ENCODE measurements at places on chromosomes 12 and 14. TPM values are rescaled to one million over a fixed set of nuclear protein-coding genes. Genes with fewer than 3 reads are reported as not detected.

LRP1 gene
- 222 TPM for total RNA-seq

PARPBP gene
- 10.1 TPM for total RNA-seq

PRKCH gene
- 1.5 TPM for total RNA-seq

SSPN gene
- total RNA-seq = 19.0 TPM

KRT77 gene
- total RNA-seq = not detected

TMEM30B gene
- 0.11 TPM for total RNA-seq

RAPGEF3 gene
- 6.1 TPM for total RNA-seq

TAS2R42 gene
- total RNA-seq = not detected

CARMIL3 gene
- total RNA-seq = 0.12 TPM

ANKRD52 gene
- 18.0 TPM for total RNA-seq

ACOT2 gene
- total RNA-seq = 30.1 TPM
